ENCODE measurements at places on chromosomes 12 and 14. TPM values are rescaled to one million over a fixed set of nuclear protein-coding genes. Genes with fewer than 3 reads are reported as not detected.

The SLC2A14 gene
- total RNA-seq: not detected

The TMEM253 gene
- not detected for total RNA-seq

The KCNC2 gene
- total RNA-seq: not detected

The KRT77 gene
- not detected for total RNA-seq

The RFX4 gene
- not detected for total RNA-seq

The GNB3 gene
- total RNA-seq: 3.1 TPM

The ESRRB gene
- total RNA-seq: 0.14 TPM

The DLST gene
- total RNA-seq: 124 TPM

The NTS gene
- not detected for total RNA-seq

The ABCD2 gene
- 30.8 TPM for total RNA-seq

The GPR84 gene
- 0.39 TPM for total RNA-seq

The AMN gene
- total RNA-seq: 2.5 TPM

GRCh38 chr12:64187370-64187769 is 34.7 kb downstream of the KICS2 start:
- peaks cover 2% of the 10 kb centered on the region for H3K36me3 ChIP-seq
- no peak for DNase-seq
- no peaks in the 10 kb centered on the region for H3K27me3 ChIP-seq
- no peak overlapping the region for H3K27ac ChIP-seq
- no peaks in the 10 kb centered on the region for H3K4me1 ChIP-seq

- DNase-seq: no peak
- no peaks in the 10 kb centered on the region for H3K27me3 ChIP-seq
- H3K27ac ChIP-seq: no peak overlapping the region
- H3K4me1 ChIP-seq: no peaks in the 10 kb centered on the region
- no peak overlapping the region for H3K4me3 ChIP-seq
Measured at GRCh38 chr14:26863736-26864135, 265.9 kb upstream of the NOVA1 start.

DNA sequence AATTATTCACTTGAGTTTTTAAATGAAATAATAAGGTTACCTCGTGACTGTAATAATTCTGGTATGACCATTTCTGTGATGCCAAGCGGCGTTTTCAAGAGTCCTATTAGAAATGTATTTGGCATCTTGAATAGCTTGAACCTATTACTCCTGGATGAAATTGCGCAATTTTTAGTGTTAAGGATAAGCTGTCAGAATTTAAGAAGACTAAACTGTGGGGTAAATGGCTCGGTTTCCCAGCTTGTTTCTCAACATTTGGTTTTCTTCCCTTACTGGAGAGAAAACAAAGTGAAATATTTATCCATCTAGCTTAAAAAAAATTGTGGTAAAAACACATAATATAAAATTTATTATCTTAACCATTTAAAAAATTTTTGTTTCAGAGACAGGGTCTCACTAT is 26.8 kb downstream of the PCNX1 start:
- H3K27me3 ChIP-seq: no peaks in the 10 kb centered on the region
- H3K27ac ChIP-seq: peak overlapping the region; percentile 88
- no peak for DNase-seq
- peak overlapping the region; percentile 76 for H3K4me3 ChIP-seq
- peaks cover 39% of the 10 kb centered on the region for H3K4me1 ChIP-seq

DNA sequence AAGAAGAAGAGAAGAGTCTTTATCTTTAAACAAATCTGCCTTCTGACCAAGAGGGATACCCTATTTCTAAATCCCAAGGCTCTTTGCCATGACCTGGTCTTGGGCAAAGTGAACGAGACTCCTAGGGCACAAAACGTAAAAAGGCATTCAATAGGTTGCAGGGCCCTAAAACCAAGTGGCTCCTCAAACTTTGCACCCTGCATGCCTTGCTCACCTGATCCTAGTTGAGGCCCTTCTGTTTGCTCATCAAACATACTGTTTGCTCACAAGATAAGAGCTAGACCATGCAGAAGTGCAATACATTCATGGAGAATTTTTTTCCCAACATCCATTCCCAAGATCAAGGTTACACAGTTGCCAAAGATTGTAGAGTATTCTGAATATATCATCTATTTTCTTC is 7.9 kb upstream of the PRH1 start:
- H3K27ac ChIP-seq: no peak overlapping the region
- no peaks in the 10 kb centered on the region for H3K27me3 ChIP-seq
- no peak overlapping the region for H3K4me3 ChIP-seq
- H3K4me1 ChIP-seq: peaks cover 2% of the 10 kb centered on the region

DNA sequence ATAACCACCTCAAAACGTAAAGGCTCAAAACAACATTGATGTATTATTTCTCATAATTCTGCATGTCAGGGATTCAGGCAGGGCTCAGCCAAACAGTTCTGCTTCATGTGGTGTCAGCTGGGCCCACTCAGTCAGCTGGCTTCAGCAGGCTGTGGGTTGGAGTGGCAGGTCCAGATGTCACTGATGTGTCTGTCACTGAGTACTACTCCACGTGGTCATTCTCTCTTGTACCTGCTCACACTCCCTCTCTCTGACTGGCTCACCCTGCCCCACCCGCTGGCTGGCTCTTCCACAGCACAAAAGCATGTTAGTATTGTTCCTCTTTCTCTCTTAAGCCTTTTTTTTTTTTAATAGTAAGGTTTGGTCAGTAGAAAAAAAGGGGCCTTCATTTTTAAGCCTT is 182.4 kb downstream of the DICER1 start:
- H3K4me1 ChIP-seq: no peaks in the 10 kb centered on the region
- no peak overlapping the region for H3K4me3 ChIP-seq
- no peak overlapping the region for H3K27ac ChIP-seq
- DNase-seq: no peak
- H3K27me3 ChIP-seq: peaks cover 16% of the 10 kb centered on the region

- peak within 1 kb of the TSS; percentile 84 for H3K4me3 ChIP-seq
- H3K27ac ChIP-seq: peak within 1 kb of the TSS; percentile 70
- H3K27me3 ChIP-seq: peaks cover 64% of the 10 kb centered on the region
- H3K36me3 ChIP-seq: no peaks in the 10 kb centered on the region
- DNase-seq: peak; percentile 63
Measured at GRCh38 chr12:6827982-6828780, at the start of gene P3H3. Gene P3H3 (plus strand): TSS chr12:6828407. CDS start chr12:6828441, 34 bp downstream.

DNA sequence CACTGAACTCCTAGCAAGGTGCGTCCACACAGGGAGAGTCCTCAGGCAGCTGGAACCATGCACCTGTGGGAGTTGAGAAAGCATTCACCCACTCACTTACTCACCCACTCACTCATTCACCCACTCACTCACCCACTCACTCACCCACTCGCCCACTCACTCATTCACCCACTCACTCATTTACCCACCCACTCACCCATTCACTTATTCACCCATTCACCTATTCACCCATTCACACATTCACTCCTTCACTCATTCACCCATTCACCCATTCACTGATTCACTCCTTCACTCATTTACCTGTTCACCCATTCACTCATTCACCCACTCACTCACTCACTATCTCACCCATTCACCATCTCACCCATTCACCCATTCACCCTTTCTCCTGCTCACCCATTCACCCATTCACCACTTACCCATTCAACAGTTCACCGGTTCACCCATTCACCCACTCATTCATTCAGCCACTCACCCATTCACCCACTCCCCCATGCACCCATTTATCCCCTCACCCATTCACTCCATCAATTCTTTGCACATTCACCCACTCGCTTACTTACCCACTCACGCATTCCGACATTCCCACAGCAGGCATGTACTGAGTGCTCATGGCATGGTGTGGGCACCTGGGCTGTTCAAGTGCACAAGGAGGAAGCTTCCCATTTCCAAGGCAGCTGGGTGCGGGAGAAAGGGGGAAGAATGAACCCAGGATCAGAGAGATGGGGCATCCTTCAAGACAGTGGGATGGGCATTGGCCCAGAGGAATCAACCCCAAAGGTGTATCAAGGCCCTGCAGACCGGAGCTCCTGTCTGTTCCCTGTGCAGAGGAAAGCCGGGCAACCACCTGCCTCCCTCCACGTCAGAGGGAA is 135.2 kb upstream of the C14orf180 start:
- H3K27me3 ChIP-seq: peaks cover 9% of the 10 kb centered on the region
- no peaks in the 10 kb centered on the region for H3K36me3 ChIP-seq
- no peak for DNase-seq
- H3K4me3 ChIP-seq: no peak overlapping the region

- peak overlapping the region; percentile 79 for H3K4me3 ChIP-seq
- no peaks in the 10 kb centered on the region for H3K36me3 ChIP-seq
- peaks cover 9% of the 10 kb centered on the region for H3K27me3 ChIP-seq
Measured at GRCh38 chr12:57456145-57456700, 1.1 kb downstream of the INHBE start.

DNA sequence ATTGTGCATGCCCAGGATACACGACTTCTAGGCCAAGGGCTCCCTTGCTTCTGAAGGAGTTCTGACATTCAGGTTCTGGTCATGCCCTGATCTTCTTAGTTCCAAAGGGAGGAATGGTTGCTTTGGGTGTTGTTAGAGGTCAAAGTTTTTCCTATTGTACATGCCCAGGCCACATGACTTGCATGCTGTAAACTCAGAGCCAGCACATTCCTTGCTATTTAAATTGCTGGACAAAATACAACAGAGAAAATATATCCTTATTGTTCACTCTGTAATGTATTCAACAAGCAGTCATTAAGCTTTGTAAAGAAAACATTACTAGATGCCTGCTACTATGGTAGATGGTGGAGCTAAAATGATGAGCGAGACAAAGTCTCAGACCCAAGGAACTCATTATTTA is 71.2 kb upstream of the COCH start:
- no peak overlapping the region for H3K27ac ChIP-seq
- H3K4me3 ChIP-seq: no peak overlapping the region
- no peak for DNase-seq
- H3K36me3 ChIP-seq: no peaks in the 10 kb centered on the region
- no peaks in the 10 kb centered on the region for H3K4me1 ChIP-seq

- no peak overlapping the region for H3K27ac ChIP-seq
- H3K36me3 ChIP-seq: no peaks in the 10 kb centered on the region
- no peaks in the 10 kb centered on the region for H3K4me1 ChIP-seq
- H3K27me3 ChIP-seq: no peaks in the 10 kb centered on the region
- no peak overlapping the region for H3K4me3 ChIP-seq
- no peak for DNase-seq
Measured at GRCh38 chr14:37417833-37418232, 177.2 kb downstream of the FOXA1 start.

DNA sequence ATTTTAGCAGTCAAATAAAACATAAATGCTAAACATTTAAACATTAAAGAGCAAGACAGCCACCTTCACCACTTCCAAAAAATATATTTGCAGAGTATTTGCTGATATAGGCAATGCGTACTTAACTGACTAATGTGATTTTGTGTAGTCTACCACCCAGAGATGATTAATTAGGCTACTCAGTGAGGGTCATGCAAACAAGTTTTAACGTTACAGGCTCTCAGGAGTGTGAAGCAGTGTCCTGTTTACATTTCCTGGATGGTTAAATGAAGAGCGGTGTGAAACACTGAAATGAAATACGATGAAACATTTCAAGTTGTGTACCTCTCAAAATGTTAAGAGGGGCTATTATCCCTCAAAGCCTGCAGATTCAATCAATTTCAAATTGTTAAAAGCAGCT is 165.8 kb upstream of the LRIG3 start:
- no peaks in the 10 kb centered on the region for H3K36me3 ChIP-seq
- no peaks in the 10 kb centered on the region for H3K27me3 ChIP-seq
- H3K27ac ChIP-seq: no peak overlapping the region

- peaks cover 29% of the 10 kb centered on the region for H3K4me1 ChIP-seq
- no peaks in the 10 kb centered on the region for H3K27me3 ChIP-seq
- H3K27ac ChIP-seq: no peak within 1 kb of the TSS
- H3K4me3 ChIP-seq: peak within 1 kb of the TSS; percentile 100
Measured at GRCh38 chr14:58298477-58299400, at the start of gene ARID4A. Gene ARID4A (plus strand): TSS chr14:58298555. CDS start chr14:58299855, 1,300 bp downstream.

DNA sequence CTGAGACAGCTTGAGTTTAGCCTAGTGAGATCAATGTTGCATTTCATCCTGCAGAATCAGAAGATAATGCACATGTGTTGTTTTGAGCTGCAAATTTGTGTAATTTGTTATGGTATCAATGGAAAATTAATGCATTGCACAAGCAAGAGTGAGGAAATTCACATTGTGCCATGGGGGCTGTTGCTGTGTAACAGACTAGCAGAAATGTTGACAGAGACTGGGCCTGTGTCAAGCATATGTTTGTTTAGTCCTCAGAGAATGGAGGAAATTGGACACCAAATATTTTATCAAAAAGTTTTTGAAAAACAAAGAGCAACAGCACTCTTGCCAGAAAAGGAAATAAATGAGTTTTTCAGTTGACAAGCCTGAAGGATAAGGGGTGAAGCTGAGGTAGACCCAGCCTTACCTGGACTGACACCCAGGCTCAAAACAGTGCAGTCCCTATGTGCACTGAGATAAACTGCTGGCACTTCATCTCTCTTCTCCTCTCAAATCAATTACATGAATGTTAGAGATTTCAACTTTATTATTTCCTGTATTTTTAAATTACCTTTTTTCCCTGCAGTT is 1150.0 kb downstream of the FSCB start:
- no peak overlapping the region for H3K27ac ChIP-seq
- no peak for DNase-seq

DNA sequence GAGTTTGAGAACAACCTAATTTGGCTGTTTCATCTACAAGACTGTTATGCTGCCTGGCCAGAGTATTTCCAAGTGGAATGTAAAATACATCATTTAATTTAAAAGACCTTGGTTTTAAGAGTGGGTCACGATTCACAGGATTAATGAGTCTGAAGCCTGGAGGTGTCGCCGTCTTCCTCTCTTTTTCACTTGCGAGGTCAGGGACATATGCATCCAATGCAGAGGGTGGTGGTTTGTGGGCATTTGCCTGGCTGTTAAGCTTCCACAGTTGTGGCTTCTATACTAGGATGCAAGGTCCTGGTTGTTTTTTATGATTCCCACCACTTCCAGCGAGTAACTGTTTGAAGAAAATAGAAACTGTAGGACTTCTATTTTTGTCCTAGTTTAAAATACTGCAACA is 22.8 kb upstream of the RASSF3 start:
- H3K4me1 ChIP-seq: peaks cover 16% of the 10 kb centered on the region
- peaks cover 4% of the 10 kb centered on the region for H3K36me3 ChIP-seq
- no peak overlapping the region for H3K4me3 ChIP-seq
- H3K27me3 ChIP-seq: peaks cover 2% of the 10 kb centered on the region

- H3K4me3 ChIP-seq: peak overlapping the region; percentile 100
- peak overlapping the region; percentile 95 for H3K27ac ChIP-seq
- DNase-seq: no peak
- H3K36me3 ChIP-seq: peaks cover 6% of the 10 kb centered on the region
- no peaks in the 10 kb centered on the region for H3K27me3 ChIP-seq
Measured at GRCh38 chr14:39433452-39433813, 1.2 kb upstream of the FBXO33 start.

DNA sequence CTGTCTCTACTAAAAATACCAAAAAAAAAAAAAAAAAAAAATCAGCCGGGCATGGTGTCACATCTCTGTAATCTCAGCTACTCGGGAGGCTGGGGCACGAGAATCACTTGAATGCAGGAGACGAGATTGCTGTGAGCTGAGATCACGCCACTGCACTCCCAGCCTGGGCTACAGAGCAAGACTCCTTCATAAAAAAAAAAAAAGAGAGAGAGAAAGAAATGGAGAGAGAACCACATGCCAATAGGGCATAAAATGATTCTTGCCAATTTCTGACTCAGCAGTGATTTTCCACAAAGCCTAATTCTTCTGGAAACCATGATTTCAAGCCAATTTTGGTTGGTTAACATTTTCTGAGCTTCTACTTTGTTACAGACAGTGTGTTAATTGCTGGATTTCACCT is 250.4 kb upstream of the SEL1L start:
- H3K4me3 ChIP-seq: no peak overlapping the region
- no peak for DNase-seq
- no peaks in the 10 kb centered on the region for H3K27me3 ChIP-seq
- H3K36me3 ChIP-seq: no peaks in the 10 kb centered on the region

Data from activated naive CD8-positive, alpha-beta T cell treated with anti-CD3 and anti-CD28 coated beads, Interleukin-2, amount 10 ng/mL, durations not matched to agents 7 days and 5 days (primary cell).